ENCODE measurements at places on chromosomes 16 and 17. TPM values are rescaled to one million over a fixed set of nuclear protein-coding genes. Genes with fewer than 3 reads are reported as not detected.

GRCh38 chr16:66952430-66953110 is 8.5 kb upstream of the CES3 start:
- H3K27me3 ChIP-seq: peaks cover 43% of the 10 kb centered on the region
- H3K36me3 ChIP-seq: no peaks in the 10 kb centered on the region
- H3K4me3 ChIP-seq: no peak overlapping the region
- peaks cover 15% of the 10 kb centered on the region for H3K4me1 ChIP-seq

- no peaks in the 10 kb centered on the region for H3K27me3 ChIP-seq
- peaks cover 14% of the 10 kb centered on the region for H3K4me1 ChIP-seq
- peaks cover 11% of the 10 kb centered on the region for H3K36me3 ChIP-seq
Observed at GRCh38 chr17:48215583-48216139, 108.1 kb downstream of the SNX11 start.

- H3K27me3 ChIP-seq: no peaks in the 10 kb centered on the region
- H3K4me1 ChIP-seq: peaks cover 9% of the 10 kb centered on the region
- no peak overlapping the region for H3K4me3 ChIP-seq
- no peak overlapping the region for H3K27ac ChIP-seq
- no peaks in the 10 kb centered on the region for H3K36me3 ChIP-seq
- no peak for DNase-seq
Observed at GRCh38 chr17:76414334-76415295, 30.2 kb downstream of the SPHK1 start.

Gene CRYM
- total RNA-seq: not detected

DNA sequence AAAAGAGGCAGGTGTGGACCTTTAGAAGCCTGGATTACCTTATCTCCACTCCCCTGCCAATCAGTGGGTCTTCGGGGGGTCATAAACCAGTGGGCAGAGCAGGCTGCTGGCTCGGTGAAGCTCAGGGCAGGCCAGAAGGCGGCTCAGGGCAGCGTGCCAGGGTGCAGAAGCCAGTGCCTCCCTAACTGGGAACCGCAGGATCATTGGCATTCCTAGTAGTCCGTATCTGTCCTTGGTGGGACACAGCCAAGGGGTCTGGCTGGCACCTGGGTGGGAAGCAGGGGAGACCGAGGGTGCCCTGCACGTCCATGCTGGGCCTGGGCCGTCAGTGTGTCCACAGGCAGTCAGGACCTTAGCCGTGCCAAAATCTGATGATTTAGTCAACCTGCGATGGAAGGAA is 76.8 kb downstream of the SEC14L1 start:
- peaks cover 13% of the 10 kb centered on the region for H3K36me3 ChIP-seq
- DNase-seq: no peak
- no peak overlapping the region for H3K27ac ChIP-seq

Gene HASPIN
- total RNA-seq: 20.7 TPM
